HCT116 (cell line): ENCODE measurements at places on chromosomes 13 and 19.

DNA sequence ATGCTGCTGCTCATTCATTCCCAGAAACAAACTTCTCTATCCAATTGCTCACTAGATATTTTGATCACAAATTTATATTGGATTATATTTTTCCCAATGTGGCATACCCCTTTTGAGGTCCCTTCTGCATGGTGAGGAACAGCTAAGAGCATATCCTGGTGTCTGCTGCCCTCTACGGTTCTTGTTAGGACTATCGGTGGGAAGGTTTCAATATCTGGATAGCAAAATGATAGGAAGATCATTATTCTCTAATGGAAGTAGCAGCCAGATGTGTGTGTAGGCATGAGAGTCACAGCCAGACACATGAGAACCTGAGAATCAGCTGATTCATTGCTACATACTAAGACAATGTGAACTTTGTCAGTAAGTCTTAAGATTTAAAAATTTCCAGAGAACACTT, 1422.4 kb upstream of the MIR17HG start:
- peak; percentile 10 for DNase-seq

DNA sequence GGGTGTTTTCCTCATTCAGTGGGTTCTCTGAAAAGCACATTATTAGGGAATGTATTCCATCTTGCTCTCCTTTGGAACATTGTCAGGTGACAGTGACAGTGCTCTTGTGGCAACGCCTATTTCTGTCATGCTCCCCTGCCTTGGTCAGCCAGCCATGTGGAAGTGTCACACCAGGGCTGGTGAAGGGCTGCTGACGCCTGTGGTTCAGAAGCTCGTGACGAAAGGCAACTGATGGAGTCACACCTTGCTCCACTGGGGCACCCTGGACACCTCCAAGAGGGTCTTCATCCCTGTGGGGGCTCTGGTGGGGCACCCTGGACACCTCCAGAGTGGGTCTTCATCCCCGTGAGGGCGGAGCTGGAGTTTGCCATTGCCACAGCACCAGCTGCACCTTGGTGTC, 68.9 kb upstream of the GPR183 start:
- DNase-seq, result no peak

- DNase-seq, result no peak
Measured at GRCh38 chr13:83372786-83373185, 509.5 kb downstream of the SLITRK1 start.

DNA sequence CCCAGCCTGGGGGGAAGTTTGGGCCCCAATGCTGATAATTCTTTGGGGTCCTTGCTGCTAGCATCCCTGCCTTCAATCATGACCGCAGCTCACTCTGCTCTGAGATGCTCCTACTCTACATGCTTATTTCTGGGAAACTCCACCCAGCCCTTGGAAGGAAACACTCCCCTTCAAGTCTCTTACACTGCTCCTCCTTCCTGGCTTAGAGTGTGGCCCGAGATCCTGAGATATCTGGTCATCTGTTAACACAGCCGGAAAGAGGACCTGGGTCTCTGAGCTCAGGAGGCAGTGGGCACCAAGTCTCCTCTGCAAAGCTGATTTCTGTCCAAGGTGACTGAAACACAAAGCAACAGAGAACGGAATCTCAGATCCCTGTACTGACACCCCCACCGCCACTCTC, 33.0 kb downstream of the CYP4F2 start:
- DNase-seq, result no peak

DNA sequence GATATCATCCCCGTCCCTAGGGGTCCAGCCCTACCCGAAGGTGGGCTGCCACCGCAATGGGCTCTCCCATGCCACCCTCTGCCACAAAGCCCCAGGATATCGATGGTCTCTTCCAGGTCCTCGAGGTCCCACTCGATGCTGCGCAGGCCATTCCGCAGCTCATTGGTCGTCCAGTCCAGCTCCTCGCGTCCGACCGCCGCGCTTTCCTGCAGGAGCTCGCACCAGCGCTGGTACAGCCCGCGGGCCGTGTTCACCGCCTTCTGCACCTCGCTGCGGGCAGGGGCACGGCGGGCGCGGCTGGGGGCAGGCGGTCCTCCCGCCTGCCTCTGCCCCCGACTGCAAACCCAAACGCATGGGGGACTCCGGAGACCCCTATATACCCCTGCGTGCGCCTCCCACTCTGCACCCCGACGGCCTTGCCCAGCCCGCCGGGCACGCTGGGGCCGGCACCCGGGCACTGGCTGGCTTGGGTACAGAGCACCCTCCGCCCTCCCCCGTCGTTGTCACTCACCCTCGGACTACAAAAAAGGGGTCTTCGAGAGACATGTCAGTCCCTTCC, 468 bp downstream of the STX10 start:
- no peak for DNase-seq

- no peak for DNase-seq
Measured at GRCh38 chr19:2691951-2692350, 10.5 kb downstream of the GNG7 start.

DNA sequence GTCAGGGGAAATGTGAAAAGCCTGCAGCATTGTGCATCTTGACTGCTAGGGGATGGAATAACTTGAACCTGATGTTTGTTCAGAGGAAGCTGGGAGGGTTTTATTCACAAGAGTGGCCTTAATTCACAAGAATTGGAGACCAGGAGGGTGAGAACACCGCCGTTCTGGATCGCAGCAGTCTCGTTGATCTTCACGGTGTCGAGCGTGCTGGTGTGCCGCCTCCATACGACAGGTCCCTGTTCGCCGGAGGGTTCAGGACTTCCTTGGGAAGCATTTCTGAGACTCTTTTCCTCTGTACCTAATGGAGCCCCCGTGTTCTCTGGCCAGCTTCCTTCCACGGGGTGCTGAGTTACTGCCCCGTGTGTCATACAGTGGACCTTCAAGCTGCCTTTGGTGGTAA, 66.9 kb downstream of the ARHGEF7 start:
- no peak for DNase-seq

DNA sequence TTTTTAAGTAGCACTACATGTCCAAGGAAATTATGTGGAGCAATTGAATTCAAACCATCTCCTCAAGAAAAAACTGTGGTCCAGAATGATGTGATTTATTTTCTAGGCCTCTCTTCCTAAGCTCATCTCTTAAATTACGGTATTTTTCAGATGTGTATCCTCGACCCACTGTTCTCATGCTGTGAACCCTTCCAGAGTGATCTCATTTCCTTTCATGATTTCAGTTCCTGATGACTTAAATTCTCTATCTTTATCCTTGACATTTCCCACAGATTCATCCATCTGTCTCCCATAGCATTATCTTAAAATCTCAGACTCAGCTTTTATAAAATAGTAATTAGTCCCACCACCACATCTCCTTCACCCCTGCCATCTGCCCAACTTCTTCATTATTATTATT, 117.6 kb upstream of the SPRY2 start:
- DNase-seq, result no peak

- no peak for DNase-seq
Measured at GRCh38 chr19:56085571-56086275, 35.4 kb downstream of the ZNF787 start.

DNA sequence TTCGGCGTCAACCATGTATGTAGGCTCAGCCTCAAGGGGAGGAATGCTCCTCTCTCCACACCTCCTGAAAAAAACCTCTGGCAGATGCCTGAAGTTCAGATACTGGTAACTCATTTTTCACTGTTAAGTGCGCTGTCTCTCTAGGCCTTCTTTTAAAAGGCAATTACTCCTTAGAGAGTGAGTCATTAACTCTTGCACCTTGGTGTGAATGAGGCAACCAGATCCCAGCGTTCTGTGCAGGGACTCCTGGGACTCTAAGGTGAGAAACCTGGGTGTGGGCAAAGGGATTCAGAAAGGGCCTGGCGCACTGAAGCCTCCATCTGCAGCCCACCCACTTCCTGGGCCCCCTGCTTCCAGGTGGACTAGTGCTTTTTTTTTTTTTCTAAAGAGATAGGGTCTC, 71.7 kb downstream of the SIAH3 start:
- DNase-seq, result no peak

DNA sequence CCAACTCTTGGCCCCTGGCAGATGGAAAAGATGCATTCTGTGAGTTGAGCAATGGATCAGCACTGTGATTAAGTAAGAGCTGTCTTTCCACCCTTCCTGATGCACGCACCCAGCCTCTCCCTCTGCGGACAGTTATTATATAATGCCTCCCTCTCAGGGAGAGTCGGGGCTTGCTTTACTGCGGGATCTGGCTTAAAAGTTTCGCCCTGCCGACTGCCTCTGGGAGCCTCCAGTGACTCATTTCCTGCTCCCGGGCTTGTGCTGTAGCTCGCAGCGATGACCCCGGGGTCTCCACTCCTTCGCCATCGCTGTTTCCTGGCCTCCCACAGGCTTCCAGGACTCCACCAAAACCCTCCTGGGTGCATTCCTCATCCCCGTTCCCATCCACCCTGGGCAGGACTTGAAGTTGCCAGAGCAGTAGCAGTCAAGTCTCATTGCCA, 107.4 kb upstream of the SLC7A1 start:
- DNase-seq, result no peak

GRCh38 chr19:7982651-7983099, 22.8 kb downstream of the ELAVL1 start:
- DNase-seq, result no peak

GRCh38 chr13:47114030-47114429, 217.2 kb upstream of the HTR2A start:
- DNase-seq, result no peak

- no peak for DNase-seq
Measured at GRCh38 chr13:41356786-41357185, 45.7 kb downstream of the NAA16 start.

GRCh38 chr19:35330475-35330874, 1.5 kb downstream of the CD22 start:
- DNase-seq, result no peak

- DNase-seq, result no peak
Measured at GRCh38 chr19:4589579-4590410, 30.3 kb upstream of the SEMA6B start.

DNA sequence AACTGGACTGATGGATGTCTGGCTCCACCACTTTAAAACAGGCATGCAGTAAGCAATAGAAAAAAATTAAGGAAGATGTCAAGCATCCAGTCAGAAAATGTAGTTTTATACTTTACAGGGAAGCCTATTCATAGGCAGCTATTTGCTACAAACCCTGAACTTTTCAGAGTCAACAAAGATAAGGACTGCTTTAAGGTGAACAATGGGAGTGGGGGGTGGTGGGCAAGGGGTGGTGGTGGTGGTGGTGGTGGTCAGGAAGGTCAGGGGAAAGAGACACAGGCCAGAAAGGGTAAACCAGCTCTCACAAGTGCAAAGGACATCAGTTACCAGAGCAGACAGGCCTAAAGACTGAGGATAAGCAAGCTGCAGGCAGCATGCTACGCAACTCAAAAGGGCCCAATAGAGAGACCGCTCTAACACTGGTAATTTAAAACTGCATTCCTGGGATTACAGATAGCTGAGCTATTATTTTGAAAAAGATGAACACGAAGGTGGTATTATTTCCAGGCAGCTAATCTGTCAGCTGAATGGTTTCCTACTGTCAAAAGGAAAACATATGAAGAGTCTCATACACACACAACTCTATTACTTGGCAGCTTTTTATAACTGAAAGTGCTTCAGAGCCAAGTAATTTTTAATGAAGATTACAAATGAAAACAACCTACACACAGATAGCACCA, 14.8 kb downstream of the BRD4 start:
- no peak for DNase-seq
